ENCODE measurements at places on chromosomes 12 and 14. TPM values are rescaled to one million over a fixed set of nuclear protein-coding genes. Genes with fewer than 3 reads are reported as not detected.

GRCh38 chr12:106329231-106329982 lies 26.9 kb downstream of the TCP11L2 start:
- DNase-seq, result no peak

WSCD2 gene
- not detected for total RNA-seq

DNA sequence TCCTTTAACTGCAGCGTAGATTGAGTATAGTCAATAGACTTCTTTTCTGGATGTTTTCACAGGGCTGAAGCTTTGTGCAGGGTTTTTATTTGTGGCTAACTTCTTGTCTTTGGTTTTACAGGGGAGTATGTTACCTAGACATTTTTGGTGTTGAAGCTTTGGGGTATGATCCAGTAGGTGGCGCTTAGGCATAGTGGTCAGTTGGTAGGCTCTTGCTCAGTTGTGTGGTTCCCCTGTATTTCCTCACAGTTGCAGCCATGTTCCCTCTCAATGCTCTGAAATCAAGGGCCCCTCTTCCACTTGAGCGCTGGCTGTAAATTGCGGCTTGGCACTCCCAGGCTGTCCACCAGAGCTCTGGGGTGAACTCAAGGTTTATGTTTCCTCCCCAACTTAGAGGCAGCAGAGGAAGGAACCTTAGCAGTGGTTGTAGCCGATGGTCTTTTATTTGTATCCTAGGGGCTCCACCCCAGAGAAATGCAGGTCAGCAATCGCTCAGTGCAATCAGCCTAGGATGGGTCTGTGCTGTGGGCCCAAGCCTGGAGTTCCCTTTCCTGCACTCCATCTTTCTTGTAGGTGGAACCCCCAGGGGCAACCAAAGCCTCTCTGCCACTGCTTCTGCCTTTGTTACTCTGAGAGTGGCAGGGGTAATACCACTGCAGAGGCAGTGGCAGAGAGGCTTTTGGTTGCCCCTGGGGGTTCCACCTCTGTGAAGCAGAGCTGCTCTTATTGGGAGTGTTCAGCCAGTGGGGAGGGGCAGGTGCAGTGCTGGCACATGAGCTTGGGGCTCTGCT lies 55.1 kb downstream of the CMAS start:
- DNase-seq, result peak; percentile 26

KERA gene
- total RNA-seq, result not detected

OAS1 gene
- 111 TPM for total RNA-seq

- no peak for DNase-seq
These were observed 119.6 kb upstream of the PTPRB start for GRCh38 chr12:70756791-70757190.

DNA sequence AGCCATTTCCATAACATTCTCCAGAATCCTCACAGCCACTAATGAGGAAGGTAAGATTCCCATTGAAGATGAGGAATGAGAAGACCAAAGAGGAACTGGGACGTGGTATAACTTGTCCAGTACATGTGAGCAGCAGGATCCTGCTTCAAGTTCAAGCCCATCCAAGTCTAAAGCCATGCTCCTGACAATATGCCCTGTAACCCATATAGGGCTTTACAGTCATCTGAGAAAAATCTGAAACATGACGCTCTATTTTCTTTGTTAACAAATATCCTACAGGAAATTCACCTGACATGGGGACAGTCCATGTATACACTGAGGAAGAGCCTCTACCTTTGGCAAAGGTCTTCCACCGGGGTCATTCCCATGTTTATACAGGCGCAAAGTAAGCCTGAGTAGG lies 3.1 kb upstream of the ACTR6 start:
- DNase-seq, result no peak

DNA sequence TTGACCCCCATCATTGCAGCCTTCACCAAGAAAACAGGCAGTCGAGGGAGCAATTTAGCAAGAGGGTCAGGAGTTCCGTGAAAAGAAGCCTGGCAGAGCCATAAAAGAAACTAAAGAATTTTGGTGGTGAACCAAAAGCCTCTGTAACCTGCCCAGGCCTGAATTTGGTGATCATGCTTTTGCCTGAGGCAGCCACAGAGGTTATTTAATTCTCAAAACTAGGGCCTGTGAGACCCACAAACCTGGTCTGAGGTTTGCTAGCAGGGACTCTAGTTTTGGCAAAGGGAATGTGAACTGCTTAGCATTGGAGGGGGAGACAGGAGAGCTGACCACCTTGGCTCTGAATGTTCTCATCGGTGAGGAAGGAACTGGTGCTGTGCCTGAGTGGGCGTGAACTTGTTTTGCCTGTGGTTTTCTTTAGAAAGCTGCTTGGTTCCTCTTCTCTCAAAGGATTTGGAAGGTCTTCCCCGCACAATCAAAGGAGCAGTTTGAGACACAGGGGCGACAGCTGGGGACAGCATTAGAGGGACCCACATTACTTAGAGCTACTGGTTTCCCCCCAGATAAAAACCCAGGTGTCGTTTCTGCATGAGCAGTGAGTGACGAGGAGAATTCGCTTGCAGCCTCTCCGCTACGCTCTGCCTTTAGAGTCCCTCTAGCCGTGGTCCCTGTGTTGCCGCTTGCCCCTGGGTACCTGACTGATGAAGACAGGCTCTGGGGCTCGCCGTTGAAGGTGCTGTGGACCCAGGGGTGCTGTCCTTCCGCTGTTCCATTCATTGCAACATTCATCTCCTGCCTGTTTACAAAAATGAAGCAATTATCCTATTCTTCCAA lies 12.6 kb upstream of the WNT5B start:
- DNase-seq, result no peak

GRCh38 chr14:96270565-96271420 lies 14.8 kb downstream of the BDKRB1 start:
- no peak for DNase-seq

- DNase-seq, result no peak
These were observed 19.4 kb downstream of the HHIPL1 start for GRCh38 chr14:99664058-99664936.

PLEKHH1 gene
- 3.6 TPM for total RNA-seq

- DNase-seq, result no peak
These were observed 141.7 kb downstream of the PIK3C2G start for GRCh38 chr12:18402872-18403611.

C1QL4 gene
- total RNA-seq, result 1.1 TPM

GRCh38 chr14:103688906-103689902 lies 26.0 kb downstream of the XRCC3 start:
- DNase-seq, result no peak

CLEC4D gene
- 2.0 TPM for total RNA-seq

HOXC10 gene
- total RNA-seq, result not detected

- DNase-seq, result no peak
These were observed 374.6 kb downstream of the MDGA2 start for GRCh38 chr14:47300796-47301195.

BCL11B gene
- total RNA-seq, result 0.75 TPM

GRCh38 chr12:62516927-62517326 lies 50.3 kb downstream of the MON2 start:
- DNase-seq, result no peak

PLA2G1B gene
- not detected for total RNA-seq

DNA sequence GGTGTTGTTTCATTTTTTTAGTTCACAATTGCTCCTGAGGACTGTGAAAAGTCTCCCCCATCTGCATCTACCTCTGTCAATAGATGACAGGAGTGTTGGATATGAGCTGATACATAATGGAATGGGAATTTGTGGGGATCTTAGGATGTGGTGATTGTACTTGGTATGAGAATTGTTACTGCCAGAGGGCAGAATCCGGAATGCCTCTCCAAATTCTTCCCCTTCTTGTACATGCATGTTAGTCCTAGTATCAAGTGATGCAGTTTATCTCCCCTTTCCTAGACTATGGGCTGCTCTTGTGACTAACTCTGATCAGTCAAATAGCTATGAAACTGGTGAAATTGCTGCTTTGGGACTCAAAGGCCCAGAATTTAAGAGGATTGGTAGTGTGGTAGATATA lies 24.8 kb upstream of the NOVA1 start:
- no peak for DNase-seq

HOXC4 gene
- total RNA-seq, result 1.1 TPM

DNA sequence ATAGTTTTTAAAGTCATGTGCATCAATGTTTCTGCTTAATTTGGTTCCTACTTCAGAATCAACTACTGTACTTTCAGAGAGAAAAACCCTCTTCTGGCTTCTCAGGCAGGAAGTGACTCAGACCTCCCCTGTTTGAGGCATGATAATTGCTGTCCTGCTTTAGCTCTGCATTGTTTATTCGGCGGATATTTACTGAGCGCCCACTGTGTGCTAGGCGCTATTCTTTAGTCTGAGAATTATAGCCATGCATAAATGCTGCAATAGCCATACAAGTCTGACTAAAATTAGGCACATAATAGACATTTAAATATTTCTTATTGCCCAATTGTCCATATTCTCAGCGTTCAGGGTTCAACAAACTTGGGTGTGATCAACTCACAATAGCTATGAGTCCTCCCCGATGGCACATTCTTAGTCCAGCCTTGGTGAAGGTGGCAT lies 6.1 kb upstream of the AMIGO2 start:
- no peak for DNase-seq

DNA sequence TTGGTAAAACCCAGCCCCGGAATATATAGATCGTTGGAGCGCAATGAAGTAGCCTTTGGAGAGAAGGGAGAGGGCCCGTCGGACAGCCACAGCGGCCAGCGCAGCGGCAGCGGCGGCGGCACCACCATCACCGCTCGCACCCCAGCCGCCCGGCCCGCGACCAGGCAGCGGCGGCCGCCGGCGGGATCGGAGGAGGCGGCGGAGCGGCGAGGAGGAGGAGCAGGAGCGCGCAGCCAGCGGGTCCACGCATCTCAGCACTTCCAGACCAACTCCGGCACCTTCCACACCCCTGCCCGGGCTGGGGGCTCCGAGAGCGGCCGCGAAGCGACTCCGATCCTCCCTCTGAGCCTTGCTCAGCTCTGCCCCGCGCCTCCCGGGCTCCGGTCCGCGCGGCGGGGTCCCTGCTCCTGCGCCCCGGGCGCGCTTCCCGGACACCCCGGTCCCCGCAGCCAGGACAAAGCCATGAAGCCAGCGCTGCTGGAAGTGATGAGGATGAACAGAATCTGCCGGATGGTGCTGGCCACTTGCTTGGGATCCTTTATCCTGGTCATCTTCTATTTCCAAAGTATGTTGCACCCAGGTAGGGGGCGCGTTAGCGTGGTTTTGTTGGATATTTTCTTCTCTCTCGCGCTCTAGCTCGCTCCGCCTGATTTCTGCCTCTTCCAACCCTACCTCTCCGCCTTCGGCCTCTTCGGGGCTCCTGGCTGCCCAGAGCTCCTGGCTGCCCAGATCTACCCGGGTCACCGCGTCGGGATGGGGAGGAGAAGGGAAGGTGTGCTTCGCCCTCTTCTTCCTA lies 400 bp downstream of the CHST11 start:
- DNase-seq, result peak; percentile 45

TAS2R20 gene
- 4.6 TPM for total RNA-seq

DNA sequence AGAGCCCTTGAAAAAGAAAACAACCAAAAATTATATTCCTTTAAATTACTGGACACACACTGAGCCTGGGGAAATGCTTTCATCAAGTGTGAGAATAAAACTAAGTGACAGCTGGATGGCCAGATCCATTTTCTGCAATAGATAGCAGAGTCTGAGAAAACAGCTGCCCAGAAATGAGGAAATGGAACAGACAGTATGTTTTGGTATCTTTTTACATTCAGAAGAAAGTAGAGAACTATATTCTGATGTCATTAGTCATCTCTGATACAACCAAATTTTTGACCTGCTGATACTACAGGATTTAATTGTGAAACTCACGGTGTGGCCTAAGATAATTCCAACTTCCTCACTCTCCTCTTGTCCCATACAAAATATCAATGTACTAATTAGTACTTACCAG lies 78.2 kb downstream of the HMGA2 start:
- no peak for DNase-seq

- DNase-seq, result no peak
These were observed 7.3 kb downstream of the MSI1 start for GRCh38 chr12:120361506-120362208.

- DNase-seq, result no peak
These were observed 32.6 kb upstream of the CD9 start for GRCh38 chr12:6167327-6168280.

DNA sequence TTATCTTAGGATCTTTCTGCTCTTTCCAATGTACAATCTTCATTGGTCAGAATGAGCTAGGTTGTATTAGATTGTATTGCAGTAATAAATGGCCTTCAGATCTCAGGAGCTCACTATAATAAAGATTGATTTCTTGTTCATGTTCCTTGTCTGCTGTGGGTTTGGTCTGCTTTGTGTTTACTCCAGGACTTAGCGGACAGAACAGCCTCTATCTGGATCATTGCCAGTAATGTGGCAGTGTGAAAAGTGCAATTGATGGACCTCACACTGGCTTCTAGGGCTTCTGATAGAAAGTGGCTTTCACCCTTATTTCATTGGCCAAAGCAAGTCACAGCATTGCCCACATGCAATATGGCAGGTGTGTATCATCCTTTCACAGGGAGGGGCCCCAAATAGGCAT lies 81.2 kb downstream of the BTG1 start:
- no peak for DNase-seq

DNA sequence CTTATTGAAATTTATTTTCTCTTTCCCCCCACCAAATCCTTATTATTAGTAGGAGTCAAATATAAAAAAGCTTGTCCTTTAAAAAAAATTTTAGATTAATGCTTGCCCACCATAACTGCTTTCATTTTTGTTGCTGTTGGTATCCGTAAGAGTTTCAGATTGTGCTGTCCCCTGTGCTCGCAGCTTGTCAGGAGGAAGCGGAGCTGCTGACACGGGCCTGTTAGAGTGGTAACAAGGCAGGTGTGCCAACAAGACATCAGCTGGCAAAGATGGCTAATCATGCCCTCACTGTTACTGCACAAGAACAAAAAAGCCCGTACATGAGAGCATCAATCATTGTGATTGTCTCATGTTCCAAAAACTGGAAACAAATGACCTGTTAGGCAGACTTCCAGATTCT lies 148.4 kb downstream of the ALG10B start:
- DNase-seq, result no peak

CPSF6 gene
- total RNA-seq, result 37.3 TPM

DNA sequence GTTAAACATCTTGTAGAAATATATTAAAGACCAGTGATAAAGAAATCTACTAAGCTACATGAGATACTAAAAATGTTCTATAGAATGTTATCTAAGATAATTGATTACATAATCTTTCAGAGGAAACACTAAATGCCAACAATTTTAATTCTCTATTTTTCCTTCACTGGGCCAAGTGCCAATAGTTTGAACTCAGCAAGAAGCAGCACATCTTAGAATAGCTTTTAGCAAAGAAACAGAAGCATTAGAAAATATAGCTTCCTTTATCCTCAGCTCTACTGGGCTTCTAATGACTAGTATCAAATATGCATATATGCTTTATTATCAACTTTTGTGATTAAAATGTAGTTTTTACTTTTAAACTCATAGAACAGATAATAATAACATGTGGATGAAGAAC lies 461.4 kb upstream of the USP15 start:
- DNase-seq, result no peak

FAM181A gene
- not detected for total RNA-seq

- no peak for DNase-seq
These were observed 41.1 kb downstream of the CAMKK2 start for GRCh38 chr12:121255433-121255832.

PA2G4 gene
- 232 TPM for total RNA-seq

Measured in omental fat pad (tissue), 4 donors.